Activated CD8-positive, alpha-beta memory T cell treated with anti-CD3 and anti-CD28 coated beads, Interleukin-2, amount 50 U/mL, for 4 hours (primary cell): ENCODE measurements at places on chromosomes 6 and 20.

GRCh38 chr6:113632220-113632864 lies 224.8 kb upstream of the MARCKS start:
- peak; percentile 14 for DNase-seq

- DNase-seq = no peak
These were observed 258.3 kb upstream of the TFAP2D start for GRCh38 chr6:50455029-50455428.

DNA sequence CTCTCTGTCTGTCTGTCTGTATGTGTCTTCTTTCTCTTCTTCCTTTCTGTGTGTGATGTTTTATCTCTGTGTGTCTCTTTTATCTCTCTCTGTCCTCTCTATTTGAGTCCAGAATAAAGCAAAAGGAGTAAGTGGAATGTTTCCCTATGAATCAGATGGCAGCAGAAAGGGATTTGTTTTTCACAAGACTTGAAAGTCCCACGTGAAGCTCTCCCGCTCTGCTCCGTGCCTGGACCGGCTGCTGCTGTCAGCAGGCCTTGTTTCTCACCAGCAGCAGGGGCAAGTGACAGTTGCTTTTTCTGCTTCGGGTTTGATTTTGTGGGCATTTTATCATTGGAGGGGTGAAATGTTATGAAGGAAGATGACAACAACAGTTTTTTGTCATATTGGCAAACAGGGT lies 212.7 kb downstream of the PACRG start:
- no peak for DNase-seq

DNA sequence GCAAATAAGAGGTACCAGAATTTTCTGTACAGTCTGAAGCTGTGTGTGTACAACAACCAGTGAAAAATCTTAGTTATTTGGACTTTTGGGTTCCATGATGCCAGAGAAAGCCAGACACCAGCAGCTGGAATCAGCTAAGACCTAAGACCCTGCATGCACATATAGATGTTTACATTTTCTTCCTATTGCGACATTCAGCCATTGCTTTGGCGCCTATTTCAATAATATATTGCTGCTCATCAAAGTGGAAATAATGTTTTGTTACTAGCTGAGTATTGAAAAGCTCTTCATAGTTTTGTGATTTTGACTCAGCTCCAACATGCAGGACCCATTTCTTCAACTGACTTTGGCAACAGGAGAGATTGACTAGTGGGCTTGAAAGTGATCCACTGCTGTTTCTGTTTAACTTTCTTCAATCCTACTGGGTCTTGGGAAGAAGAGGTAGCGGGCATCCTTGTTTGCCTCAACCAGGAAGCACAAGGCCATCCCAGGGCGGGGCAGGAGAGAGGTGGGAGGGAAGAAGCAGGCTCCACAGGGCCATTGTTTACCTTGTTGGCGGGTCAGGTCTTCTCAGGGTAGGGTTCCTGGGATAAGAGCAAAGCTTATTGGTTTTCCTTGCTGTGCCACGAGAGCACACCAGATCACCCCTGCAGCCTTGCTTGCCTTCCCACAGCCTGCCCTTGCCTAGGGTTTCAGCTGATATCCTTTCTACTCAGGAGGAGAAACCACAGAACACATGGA lies 101.3 kb upstream of the ESR1 start:
- DNase-seq = no peak

DNA sequence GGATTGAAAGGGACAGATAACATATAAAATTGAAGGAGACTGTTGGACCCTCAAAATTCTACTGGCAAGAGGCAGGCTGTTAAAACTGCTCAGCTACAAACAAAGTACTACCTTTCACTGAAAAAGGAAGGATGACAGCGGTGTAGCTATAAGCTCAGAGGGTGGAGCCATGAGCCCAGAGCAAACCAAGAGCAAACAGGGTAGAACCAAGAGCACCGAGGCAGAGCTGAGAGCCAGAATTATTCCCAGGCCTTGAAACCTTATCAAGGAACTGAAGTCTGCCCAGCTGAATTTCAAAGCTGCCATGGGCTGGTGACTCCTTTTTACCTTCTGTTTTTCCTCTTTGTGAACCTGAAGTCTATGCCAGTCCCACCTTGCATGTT lies 74.7 kb upstream of the SLC4A11 start:
- DNase-seq = no peak
